Endothelial cell of umbilical vein (primary cell): ENCODE measurements at places on chromosomes 13 and 19. TPM values are rescaled to one million over a fixed set of nuclear protein-coding genes. Genes with fewer than 3 reads are reported as not detected.

Gene GFY
- not detected in 2 replicates for polyA plus RNA-seq

Gene ZIC5
- not detected in 2 replicates for polyA plus RNA-seq

Gene SYDE1
- polyA plus RNA-seq = 33.1 and 40.1 TPM in 2 replicates

Gene CNOT3
- polyA plus RNA-seq = 16.4 and 20.4 TPM in 2 replicates

- no peaks in the 10 kb centered on the region for H3K27me3 ChIP-seq
- H3K4me1 ChIP-seq = no peaks in the 10 kb centered on the region
- no peak overlapping the region for H3K27ac ChIP-seq
Measured at GRCh38 chr19:30387311-30388115, 15.3 kb downstream of the ZNF536 start.

DNA sequence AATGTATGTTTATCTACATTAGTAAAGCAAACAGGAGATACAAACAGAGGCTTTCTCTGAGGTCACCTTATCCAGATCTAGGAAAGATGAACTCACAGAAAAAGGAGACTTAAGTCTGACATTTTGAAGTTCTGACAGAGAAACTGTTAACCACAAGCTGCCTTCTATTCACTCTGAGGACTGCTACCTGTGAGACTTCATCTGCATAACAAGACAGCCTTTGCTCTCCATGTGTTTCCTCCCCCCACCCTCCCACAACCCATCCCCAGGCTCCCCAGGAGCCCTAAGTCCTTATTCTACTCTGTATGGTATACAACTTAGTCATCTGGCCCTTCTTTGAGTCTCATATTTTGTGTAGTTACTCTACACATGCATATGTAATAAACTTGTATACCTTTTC, 699.0 kb downstream of the FGF9 start:
- no peak overlapping the region for H3K4me3 ChIP-seq
- no peak overlapping the region for H3K27ac ChIP-seq
- no peaks in the 10 kb centered on the region for H3K27me3 ChIP-seq
- no peak for DNase-seq
- H3K36me3 ChIP-seq = no peaks in the 10 kb centered on the region

GRCh38 chr19:40219721-40220276, 1.6 kb upstream of the TTC9B start:
- peak; percentile 85 for DNase-seq
- H3K4me1 ChIP-seq = peaks cover 11% of the 10 kb centered on the region
- H3K27me3 ChIP-seq = peaks cover 23% of the 10 kb centered on the region

DNA sequence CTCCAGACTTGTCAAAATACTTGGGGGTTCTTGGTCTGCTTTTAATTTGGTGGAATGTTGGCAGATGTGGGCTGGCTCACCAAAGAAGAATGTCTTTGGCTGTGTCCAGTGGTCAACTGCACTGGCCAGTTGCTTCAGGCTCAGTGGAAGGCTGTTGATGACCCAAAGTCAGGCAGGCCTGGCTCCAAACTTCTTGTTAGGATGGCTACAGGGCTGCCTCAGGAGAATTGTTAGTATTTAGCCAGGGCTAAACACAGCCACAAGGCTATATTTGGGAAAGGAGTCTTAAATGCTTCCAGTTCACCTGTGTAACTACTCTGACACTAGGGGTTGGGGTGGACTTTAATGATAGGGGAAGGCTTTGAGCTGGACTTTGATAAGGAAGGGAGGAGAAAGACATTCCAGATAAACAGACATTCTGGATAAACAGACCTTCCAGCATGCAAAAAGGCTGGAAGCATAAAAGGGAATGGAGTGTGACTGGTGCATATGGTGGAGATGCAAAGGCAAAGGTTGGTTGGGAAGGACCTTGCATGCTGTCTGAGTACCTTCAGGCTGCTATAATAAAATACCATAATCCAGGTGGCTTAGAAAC, 116.8 kb downstream of the FOXO1 start:
- H3K4me1 ChIP-seq = no peaks in the 10 kb centered on the region
- no peaks in the 10 kb centered on the region for H3K27me3 ChIP-seq
- peaks cover 3% of the 10 kb centered on the region for H3K36me3 ChIP-seq
- H3K4me3 ChIP-seq = no peak overlapping the region

- no peak overlapping the region for H3K4me3 ChIP-seq
- no peak overlapping the region for H3K27ac ChIP-seq
- H3K36me3 ChIP-seq = no peaks in the 10 kb centered on the region
- H3K27me3 ChIP-seq = no peaks in the 10 kb centered on the region
Measured at GRCh38 chr13:46571189-46571908, 18.4 kb downstream of the LRCH1 start.

- DNase-seq = no peak
- H3K4me1 ChIP-seq = peaks cover 8% of the 10 kb centered on the region
- no peak overlapping the region for H3K4me3 ChIP-seq
- H3K36me3 ChIP-seq = no peaks in the 10 kb centered on the region
Measured at GRCh38 chr13:36879218-36879938, 40.7 kb downstream of the SMAD9 start.

DNA sequence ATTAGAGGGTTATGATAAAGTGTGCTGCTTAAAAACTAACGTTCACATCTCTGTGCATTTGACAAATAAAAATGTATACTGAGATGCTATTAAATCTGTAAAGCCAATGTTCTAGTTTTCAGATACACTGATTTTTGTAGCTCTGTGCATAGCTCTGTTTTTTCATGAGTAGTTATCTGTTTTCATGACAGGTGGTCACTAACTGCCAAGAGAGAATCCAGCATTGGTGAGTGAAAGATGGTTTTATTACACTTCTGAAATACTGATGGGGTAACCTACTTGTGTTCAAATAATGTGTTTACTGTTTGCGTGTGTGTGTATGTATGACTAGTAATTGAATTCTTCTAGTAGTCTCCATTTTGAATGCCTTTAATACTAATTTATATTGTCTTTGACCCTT, 29.0 kb downstream of the URI1 start:
- no peak overlapping the region for H3K4me3 ChIP-seq
- no peaks in the 10 kb centered on the region for H3K27me3 ChIP-seq
- no peaks in the 10 kb centered on the region for H3K4me1 ChIP-seq
- no peaks in the 10 kb centered on the region for H3K36me3 ChIP-seq

- DNase-seq = no peak
- H3K27ac ChIP-seq = no peak overlapping the region
- no peaks in the 10 kb centered on the region for H3K36me3 ChIP-seq
- no peaks in the 10 kb centered on the region for H3K27me3 ChIP-seq
Measured at GRCh38 chr13:82701020-82701419, 1181.3 kb downstream of the SLITRK1 start.

- no peaks in the 10 kb centered on the region for H3K36me3 ChIP-seq
- H3K4me3 ChIP-seq = no peak overlapping the region
- H3K27me3 ChIP-seq = no peaks in the 10 kb centered on the region
- no peak for DNase-seq
- H3K4me1 ChIP-seq = peaks cover 24% of the 10 kb centered on the region
Measured at GRCh38 chr13:97325738-97326137, 103.6 kb downstream of the MBNL2 start.

DNA sequence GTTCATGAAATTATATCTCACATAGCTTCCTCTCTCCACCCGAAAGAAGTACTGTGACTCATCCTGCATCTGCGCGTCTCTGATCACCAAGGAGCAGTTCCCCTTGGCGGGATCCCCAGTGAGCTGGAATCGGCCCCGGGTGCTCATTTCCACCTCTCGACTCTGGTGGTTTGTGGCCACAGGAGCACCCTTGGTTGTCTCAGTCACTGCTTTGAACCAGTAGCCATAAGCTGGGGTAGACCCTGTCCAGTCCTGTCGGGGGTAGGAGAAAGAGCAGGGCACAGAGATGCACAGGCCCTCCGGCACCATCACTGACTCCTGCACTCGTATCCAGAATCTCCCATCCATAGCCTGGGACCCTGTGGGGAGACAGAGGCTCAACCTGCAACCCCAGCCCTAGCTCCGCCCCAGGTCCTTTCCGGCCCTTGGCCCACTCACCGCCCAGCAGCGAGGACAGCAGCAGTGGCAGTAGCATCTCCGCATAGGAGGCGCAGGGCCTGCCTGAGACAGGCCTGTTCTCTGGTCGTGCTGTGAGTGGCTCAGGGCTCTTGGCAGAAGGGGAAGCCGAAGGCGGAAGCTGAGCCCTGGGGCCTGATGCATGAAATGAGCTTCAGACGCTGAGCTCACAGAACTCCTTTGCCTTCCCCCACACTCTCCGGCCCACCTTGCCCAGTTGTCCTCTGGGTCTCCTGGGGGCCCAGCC, at the start of gene SIGLEC10:
Gene SIGLEC10 (minus strand): TSS at position 536 of the 703 bp plus-strand sequence. CDS start 61 bp downstream, at position 475.
- no peaks in the 10 kb centered on the region for H3K27me3 ChIP-seq
- no peak within 1 kb of the TSS for H3K27ac ChIP-seq
- no peak within 1 kb of the TSS for H3K4me3 ChIP-seq
- H3K36me3 ChIP-seq = no peaks in the 10 kb centered on the region

DNA sequence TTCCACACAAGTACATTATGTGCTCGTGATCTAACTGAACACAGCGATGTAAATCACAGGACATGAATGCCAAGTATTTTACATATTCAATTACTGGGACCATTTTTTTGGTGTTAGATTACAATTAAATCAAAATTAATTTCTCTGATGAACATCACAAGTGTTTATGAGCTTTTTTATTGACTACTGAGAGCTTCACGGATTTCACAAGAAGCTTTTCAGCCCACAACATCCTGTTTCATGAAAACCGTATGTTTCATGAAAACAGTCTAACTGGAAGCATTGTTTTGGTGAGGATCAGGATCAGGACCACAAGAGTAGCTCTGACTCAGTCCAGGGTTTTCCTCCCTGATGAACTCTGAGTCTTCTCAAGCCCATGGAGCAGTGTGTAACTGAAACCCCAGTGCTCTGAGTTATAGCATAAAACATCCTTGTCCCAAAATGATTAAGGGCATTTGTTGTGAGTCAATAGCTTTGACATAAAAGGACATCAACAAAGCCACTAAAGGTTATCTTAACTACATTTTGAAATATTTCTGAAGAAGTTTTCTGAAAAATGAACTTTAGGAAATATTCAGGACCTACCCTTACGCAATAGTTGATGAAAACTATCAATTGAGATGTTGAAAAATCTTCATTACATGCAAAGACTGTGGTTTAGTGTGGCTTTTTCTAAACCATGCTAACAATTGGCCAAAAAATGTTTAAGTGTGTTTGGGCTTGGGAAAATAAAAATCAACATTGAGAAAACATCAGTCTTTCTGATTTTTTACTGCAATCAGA, 49.3 kb downstream of the UFM1 start:
- H3K4me1 ChIP-seq = no peaks in the 10 kb centered on the region
- no peaks in the 10 kb centered on the region for H3K36me3 ChIP-seq
- H3K27me3 ChIP-seq = no peaks in the 10 kb centered on the region
- no peak overlapping the region for H3K4me3 ChIP-seq
- no peak for DNase-seq
- H3K27ac ChIP-seq = no peak overlapping the region

DNA sequence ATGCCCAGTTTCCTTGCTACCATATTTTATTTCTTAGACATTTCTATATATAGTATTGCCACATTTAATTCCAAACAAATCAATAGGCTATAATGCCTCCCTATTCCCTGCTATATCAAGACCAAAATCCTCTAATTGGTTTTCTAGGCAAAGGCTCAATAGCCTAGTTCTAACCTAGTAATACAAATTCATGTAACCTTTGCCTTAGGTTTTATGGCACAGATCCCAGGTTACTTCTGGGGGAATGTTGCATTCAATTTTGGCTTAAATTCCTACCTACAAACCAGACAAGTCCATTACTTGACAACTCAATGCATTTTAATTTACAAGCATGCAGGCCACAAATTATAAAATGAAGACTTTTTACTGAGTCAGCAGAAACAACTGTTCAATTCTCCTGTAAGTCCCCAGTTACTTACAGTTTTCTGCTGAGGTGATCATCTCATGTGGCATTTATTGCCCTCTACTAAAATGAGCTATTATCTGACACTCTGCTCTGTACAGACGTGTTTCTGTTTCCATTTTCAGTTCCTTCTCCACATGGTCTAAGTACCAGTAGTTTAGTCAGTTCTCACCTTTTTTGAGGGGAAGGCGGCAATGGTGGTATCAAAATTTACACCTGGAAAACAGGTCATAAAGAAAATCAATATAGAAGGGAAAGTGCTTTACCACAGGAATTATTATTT, 11.7 kb downstream of the KCNRG start:
- H3K36me3 ChIP-seq = peaks cover 3% of the 10 kb centered on the region
- H3K27ac ChIP-seq = no peak overlapping the region
- H3K4me1 ChIP-seq = no peaks in the 10 kb centered on the region
- DNase-seq = no peak

DNA sequence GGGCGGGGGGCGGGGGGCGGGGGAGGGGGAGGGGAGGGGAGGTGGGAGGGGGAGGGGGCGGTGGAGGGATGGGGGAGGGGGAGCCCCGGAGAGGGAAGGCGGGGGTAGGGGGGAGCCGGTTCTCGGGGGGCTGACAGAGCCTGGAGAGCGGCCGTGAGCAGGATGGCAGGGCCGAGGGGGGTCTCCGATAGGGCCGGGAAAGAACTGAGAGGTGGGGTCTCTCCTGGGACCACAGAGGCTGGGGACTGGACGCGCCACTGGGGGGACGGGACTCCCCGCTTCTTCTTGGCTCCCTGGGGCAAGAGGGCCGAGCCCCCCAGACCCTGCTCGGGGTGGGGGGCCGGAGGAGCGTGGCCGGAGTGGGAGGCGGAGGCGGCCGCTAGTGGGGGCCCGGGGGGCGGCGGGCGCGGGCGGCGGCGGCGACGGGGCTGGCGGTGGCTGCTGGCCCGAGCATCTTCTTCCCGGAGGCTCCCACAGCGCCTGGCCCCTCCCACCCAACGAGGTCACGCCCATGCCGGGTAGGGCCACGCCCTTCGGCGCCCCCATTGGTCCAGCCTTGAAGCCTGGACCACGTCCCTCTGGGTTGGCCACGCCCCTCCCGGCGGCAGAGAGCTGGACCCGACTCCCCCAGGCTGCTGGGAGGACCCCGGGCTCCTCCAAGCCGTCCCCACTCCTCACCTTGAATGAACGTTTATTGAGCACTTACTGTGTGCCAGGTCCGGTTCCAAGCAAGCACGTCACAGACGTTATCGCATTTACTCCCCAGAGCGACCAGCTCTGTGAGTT, at the start of gene NOVA2:
Gene NOVA2 (minus strand): TSS at position 313 of the 786 bp plus-strand sequence. CDS start 514 bp downstream, outside the sequence.
- peak; percentile 95 for DNase-seq
- no peak within 1 kb of the TSS for H3K27ac ChIP-seq
- no peaks in the 10 kb centered on the region for H3K36me3 ChIP-seq
- H3K4me1 ChIP-seq = peaks cover 23% of the 10 kb centered on the region
- H3K4me3 ChIP-seq = peak within 1 kb of the TSS; percentile 52

DNA sequence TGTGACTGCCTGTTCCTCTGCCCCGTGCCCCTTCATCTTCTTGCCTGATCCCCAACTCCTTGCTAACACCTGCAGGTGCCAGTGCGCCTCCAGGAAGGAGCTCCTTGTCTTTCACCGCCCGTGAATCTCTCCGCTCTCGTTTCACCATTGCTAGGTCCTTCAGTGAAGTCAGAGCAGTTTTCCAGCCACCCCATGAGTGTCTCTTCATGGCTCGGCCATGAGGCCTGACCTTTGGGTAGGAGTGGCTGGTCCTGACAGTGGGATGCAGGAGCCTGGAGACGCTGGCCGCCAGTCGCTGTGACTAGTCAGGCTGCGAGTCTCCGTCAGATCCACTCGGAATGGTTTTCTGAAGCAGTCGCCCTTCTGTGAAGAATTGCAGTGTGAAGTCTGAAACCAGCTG, 43.8 kb downstream of the ING1 start:
- H3K4me1 ChIP-seq = peaks cover 3% of the 10 kb centered on the region
- H3K27me3 ChIP-seq = no peaks in the 10 kb centered on the region
- no peak for DNase-seq
- no peaks in the 10 kb centered on the region for H3K36me3 ChIP-seq

GRCh38 chr13:37313372-37313771, 207.9 kb upstream of the CSNK1A1L start:
- no peak overlapping the region for H3K4me3 ChIP-seq
- no peaks in the 10 kb centered on the region for H3K27me3 ChIP-seq
- no peak overlapping the region for H3K27ac ChIP-seq
- H3K4me1 ChIP-seq = no peaks in the 10 kb centered on the region
- no peak for DNase-seq

- H3K27ac ChIP-seq = no peak overlapping the region
- no peaks in the 10 kb centered on the region for H3K27me3 ChIP-seq
- DNase-seq = no peak
- no peaks in the 10 kb centered on the region for H3K36me3 ChIP-seq
Measured at GRCh38 chr13:30446126-30446500, 19.6 kb downstream of the HMGB1 start.
